ENCODE measurements at places on chromosomes 16 and 17.

- no peaks in the 10 kb centered on the region for H3K36me3 ChIP-seq
- H3K27ac ChIP-seq: no peak overlapping the region
- DNase-seq: no peak
- H3K4me1 ChIP-seq: peaks cover 6% of the 10 kb centered on the region
- H3K4me3 ChIP-seq: no peak overlapping the region
Measured at GRCh38 chr17:5065227-5065744, 13.0 kb upstream of the ZFP3 start.

DNA sequence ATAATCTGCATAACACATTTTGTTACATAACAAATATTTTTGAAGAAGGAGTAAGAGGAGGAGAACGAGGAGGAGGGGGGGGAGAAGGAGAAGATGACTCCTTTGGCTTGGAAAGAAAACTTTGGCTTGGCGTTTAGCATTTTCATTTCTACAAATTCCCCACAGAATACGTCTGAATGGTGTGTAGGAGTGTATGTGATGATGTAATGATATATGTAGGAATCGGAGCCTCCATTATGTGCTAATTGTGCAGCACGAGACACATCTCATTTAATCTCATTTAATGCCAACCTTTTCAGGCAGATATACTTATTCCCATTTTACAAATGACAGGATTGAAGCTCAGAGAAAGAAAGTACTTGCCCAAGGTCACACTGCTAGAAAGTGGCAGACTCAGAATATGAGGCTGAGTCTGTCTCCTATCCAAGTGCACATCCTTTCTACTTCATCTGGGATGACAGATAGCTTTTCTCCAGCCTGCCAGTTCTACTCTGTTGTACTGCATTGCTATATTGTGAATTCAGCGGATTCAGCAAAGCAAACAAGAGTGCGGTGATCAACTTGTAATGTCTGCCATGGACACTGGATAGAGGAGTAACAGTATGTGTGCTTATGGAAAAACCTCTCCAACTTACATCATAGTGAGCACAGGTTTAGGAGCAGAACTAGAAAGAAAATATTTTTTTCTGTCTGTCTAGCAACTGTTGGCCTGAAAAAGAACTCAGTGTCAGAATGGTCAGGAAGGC is 10.4 kb upstream of the SLC47A2 start:
- DNase-seq: no peak
- H3K36me3 ChIP-seq: no peaks in the 10 kb centered on the region
- peaks cover 6% of the 10 kb centered on the region for H3K27me3 ChIP-seq
- H3K4me1 ChIP-seq: no peaks in the 10 kb centered on the region

DNA sequence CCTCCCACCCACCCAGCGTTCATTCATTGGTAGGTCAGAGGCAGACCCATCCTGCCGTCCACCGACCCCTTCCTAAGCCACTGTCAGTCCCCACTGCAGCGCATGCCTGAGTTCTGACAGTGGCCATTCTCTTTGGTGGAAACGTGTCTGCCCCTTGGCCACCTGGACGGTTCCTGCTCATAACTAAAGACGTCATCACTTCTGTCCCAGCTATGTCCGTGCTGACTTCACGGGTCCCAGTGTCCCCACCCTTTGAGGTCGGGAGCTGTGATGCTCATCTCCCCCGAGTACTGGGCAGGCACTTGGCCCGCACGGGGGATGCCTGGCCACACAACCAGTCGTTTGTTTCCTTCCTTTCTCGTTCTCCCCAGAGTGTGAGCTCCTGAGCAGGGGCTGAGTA is 267.1 kb downstream of the C16orf95 start:
- peaks cover 10% of the 10 kb centered on the region for H3K27me3 ChIP-seq
- H3K27ac ChIP-seq: no peak overlapping the region
- no peak overlapping the region for H3K4me3 ChIP-seq
- no peak for DNase-seq

- H3K27ac ChIP-seq: no peak overlapping the region
- no peaks in the 10 kb centered on the region for H3K36me3 ChIP-seq
- no peak for DNase-seq
- H3K4me1 ChIP-seq: no peaks in the 10 kb centered on the region
Measured at GRCh38 chr17:60091109-60091508, 12.4 kb upstream of the HEATR6 start.

- no peak overlapping the region for H3K27ac ChIP-seq
- no peaks in the 10 kb centered on the region for H3K36me3 ChIP-seq
Measured at GRCh38 chr17:43577664-43578403, 31.7 kb upstream of the ETV4 start.

DNA sequence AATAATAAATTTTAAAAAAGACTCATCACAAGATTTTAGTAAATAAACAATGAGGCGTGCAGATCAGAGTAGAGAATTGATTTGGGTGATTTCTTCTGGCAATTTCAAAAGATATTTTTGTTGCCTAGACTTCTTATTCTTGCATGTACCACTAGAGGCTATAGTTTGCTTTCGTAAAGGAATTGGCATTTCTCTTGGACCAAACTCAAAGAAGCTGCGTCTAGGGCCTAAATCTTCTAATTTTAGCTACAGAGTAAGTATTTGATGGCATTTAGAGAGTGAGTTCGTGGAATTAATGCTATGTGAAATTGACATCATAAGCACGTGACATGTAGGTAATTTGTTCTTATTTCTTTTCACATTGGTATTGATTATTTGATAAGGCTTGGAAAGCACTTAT is 24.4 kb upstream of the ABCC11 start:
- no peaks in the 10 kb centered on the region for H3K4me1 ChIP-seq
- H3K27ac ChIP-seq: no peak overlapping the region
- peaks cover 59% of the 10 kb centered on the region for H3K36me3 ChIP-seq
- DNase-seq: no peak

- no peaks in the 10 kb centered on the region for H3K27me3 ChIP-seq
- no peak for DNase-seq
- H3K4me3 ChIP-seq: no peak overlapping the region
Measured at GRCh38 chr16:85326113-85326793, 214.0 kb upstream of the CIBAR2 start.

GRCh38 chr17:60398227-60398959 is 6.5 kb upstream of the USP32 start:
- peaks cover 10% of the 10 kb centered on the region for H3K4me1 ChIP-seq
- no peak for DNase-seq
- H3K4me3 ChIP-seq: no peak overlapping the region
- H3K36me3 ChIP-seq: no peaks in the 10 kb centered on the region
- no peak overlapping the region for H3K27ac ChIP-seq

DNA sequence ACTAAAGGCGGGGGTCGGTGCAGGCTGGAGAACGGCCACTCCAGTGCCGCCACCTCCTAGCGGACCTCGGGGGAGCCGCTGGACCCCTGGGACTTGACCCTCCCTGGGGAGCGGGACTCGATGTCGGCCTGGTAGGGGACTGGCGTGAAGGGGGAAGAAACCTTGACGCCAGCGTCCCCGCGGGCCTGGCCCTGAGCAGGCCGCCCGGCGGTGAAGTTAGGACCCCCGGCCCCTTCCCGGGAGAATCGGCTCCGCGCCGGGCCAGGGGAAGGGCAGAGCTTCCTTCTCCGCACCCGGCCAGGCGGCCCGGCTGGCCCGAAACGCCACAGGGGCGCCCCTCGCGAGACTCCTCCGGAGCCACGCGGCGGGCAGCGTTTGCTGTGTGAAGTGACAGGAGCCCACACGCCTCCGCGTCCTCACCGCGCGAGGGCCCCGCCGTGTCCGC is 389 bp downstream of the DUS1L start:
- H3K36me3 ChIP-seq: peaks cover 46% of the 10 kb centered on the region
- DNase-seq: peak; percentile 35
- peak overlapping the region; percentile 77 for H3K27ac ChIP-seq
- no peaks in the 10 kb centered on the region for H3K27me3 ChIP-seq
- H3K4me1 ChIP-seq: peaks cover 43% of the 10 kb centered on the region

GRCh38 chr16:12811441-12812383 is 8.0 kb upstream of the CPPED1 start:
- H3K27me3 ChIP-seq: no peaks in the 10 kb centered on the region
- H3K27ac ChIP-seq: no peak overlapping the region
- peaks cover 10% of the 10 kb centered on the region for H3K4me1 ChIP-seq
- H3K4me3 ChIP-seq: no peak overlapping the region
- no peak for DNase-seq

Data from DND-41 (cell line).